ENCODE measurements at places on chromosomes 6 and 20. TPM values are rescaled to one million over a fixed set of nuclear protein-coding genes. Genes with fewer than 3 reads are reported as not detected.
A peak's percentile ranks its signal among the peaks of the same experiment; 100 is the strongest.

DNA sequence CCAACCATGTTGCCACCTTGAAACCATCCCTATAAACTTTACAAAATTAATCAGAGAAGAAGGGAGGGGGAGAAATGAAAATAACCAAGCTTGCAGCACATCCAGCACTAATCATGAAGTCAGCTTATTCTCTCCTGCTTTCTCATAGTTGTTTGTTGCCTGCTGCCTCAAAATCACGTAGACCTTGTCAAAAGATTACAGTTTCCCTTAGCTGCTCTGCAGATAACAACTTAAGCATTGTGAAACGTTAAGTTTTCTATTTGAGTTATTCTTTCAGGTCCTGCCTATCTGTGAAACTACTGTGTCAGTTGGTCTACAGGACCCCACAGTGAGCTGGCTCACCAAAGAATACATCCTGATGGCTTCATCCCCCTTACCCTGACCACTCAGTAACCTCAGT lies 32.9 kb downstream of the SLC17A4 start:
- no peak overlapping the region for H3K27ac ChIP-seq
- H3K4me1 ChIP-seq = no peaks in the 10 kb centered on the region
- H3K36me3 ChIP-seq = no peaks in the 10 kb centered on the region
- DNase-seq = no peak
- H3K4me3 ChIP-seq = no peak overlapping the region

GRCh38 chr6:93679836-93680235 lies 260.5 kb upstream of the EPHA7 start:
- H3K4me3 ChIP-seq = no peak overlapping the region
- H3K27ac ChIP-seq = no peak overlapping the region
- H3K27me3 ChIP-seq = no peaks in the 10 kb centered on the region
- no peaks in the 10 kb centered on the region for H3K36me3 ChIP-seq
- no peaks in the 10 kb centered on the region for H3K4me1 ChIP-seq
- no peak for DNase-seq

GRCh38 chr20:11792568-11792953 lies 125.1 kb upstream of the BTBD3 start:
- DNase-seq = no peak
- H3K27me3 ChIP-seq = no peaks in the 10 kb centered on the region
- no peaks in the 10 kb centered on the region for H3K36me3 ChIP-seq
- H3K4me3 ChIP-seq = no peak overlapping the region

DNA sequence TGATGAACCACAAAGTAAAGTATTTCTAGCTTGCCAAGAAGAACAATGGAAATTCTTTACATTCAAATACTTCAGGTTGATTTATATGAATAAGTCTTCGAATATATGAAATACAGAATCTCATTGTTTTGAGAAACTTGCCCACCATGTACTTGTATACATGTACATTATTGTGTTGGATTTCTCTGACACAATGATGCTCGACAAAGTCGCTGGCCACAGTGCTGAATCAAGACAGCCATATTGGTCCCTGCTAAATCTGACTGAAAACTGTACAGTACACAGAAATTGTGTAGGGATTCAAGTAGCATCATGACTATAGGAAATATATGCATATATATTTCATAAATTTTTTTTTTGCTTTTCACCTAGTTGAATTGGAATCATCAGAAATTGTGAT lies 13.1 kb upstream of the LIN28B start:
- no peaks in the 10 kb centered on the region for H3K36me3 ChIP-seq
- H3K4me1 ChIP-seq = no peaks in the 10 kb centered on the region
- H3K27ac ChIP-seq = no peak overlapping the region
- DNase-seq = no peak
- no peak overlapping the region for H3K4me3 ChIP-seq
- H3K27me3 ChIP-seq = no peaks in the 10 kb centered on the region

- peak; percentile 47 for DNase-seq
- H3K27ac ChIP-seq = peak overlapping the region; percentile 80
- peak overlapping the region; percentile 94 for H3K4me3 ChIP-seq
- H3K36me3 ChIP-seq = peaks cover 8% of the 10 kb centered on the region
Observed at GRCh38 chr6:113969888-113970804, 802 bp downstream of the HDAC2 start.

DNA sequence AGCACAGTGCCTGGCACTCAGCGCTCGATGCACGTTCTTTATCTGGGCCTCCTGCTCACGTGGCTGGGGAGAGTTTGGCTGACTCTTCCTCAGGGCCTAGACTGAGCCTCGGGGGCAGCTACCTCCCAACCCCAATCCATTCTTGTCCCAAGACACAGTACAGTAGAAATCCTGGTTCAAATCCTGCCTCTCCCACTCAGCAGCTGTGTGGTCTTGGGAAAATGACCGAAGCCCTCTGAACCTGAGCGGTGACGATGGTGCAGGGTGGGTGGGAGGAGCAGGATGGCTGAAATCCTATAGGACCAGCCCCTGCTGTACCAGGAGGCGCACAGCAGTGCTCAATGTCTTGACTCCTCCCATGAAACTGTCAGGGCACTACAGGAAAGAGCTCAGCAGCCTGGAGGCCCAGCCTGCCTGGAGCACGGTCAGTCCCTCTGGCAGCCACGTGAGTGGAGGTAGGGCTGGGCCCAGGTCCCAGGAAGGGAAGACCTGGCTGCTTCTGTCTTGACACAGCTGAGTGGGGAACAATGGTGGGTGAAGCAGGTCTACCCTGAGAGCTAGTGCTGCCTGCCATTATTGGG lies 31.5 kb downstream of the PDRG1 start:
- 0 out of 3 replicates have a peak overlapping the region, but pooled peaks have one; percentile 47 for H3K4me3 ChIP-seq
- no peak overlapping the region for H3K27ac ChIP-seq
- no peaks in the 10 kb centered on the region for H3K4me1 ChIP-seq
- H3K36me3 ChIP-seq = no peaks in the 10 kb centered on the region
- H3K27me3 ChIP-seq = no peaks in the 10 kb centered on the region

- H3K27ac ChIP-seq = no peak overlapping the region
- no peaks in the 10 kb centered on the region for H3K4me1 ChIP-seq
- no peak overlapping the region for H3K4me3 ChIP-seq
- peaks cover 2% of the 10 kb centered on the region for H3K36me3 ChIP-seq
- no peak for DNase-seq
Observed at GRCh38 chr20:25346349-25346748, 44.3 kb downstream of the ABHD12 start.

DNA sequence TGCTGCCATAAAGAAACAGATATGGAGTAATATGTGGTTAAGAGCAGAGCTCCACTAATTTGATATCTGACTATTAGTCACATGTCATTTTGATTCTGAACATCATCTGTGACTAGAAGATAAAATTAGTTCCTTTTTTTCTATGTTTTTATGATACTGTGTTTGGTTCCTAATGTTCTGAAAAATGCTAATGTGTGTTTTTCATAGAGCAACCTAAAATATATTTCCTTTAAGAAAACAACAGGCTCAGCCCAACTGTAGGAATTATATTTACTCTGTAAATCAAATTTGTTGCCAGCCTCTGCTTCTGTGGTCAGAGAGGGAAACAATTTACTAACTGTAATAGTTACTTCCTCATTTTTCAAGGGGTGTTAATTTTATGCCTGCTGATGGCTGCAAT lies 33.3 kb upstream of the TXLNB start:
- H3K4me3 ChIP-seq = no peak overlapping the region
- H3K36me3 ChIP-seq = peaks cover 4% of the 10 kb centered on the region
- no peaks in the 10 kb centered on the region for H3K27me3 ChIP-seq
- H3K4me1 ChIP-seq = peaks cover 3% of the 10 kb centered on the region
- no peak for DNase-seq

DNA sequence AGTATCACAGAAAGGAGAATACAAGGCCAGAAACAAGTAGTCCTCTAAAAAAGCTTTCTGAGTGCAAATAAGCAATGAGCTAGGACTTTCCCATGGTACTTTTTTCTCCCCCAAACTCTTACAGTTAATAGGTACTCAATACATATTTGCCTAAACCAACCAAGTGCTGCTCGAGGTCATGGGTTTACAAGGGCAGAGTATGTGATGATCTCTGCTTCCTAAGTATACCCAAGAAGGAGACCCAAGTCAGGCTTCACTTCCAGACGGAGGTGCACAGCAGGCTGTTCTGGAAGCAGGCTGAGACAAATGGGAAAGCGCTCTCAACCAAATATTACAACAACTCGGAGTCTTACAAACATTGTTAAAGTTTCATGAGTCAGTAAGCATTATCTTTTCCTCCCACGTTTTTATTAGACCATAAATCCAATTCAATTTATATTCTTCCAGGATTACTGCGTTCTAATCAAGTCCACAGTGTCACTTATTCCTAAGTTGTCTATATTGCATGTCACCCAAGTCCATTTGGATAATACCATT lies 8.1 kb downstream of the FYN start:
- H3K27me3 ChIP-seq = no peaks in the 10 kb centered on the region
- no peak overlapping the region for H3K4me3 ChIP-seq
- no peak for DNase-seq
- H3K27ac ChIP-seq = no peak overlapping the region
- H3K4me1 ChIP-seq = peaks cover 15% of the 10 kb centered on the region
- no peaks in the 10 kb centered on the region for H3K36me3 ChIP-seq

DNA sequence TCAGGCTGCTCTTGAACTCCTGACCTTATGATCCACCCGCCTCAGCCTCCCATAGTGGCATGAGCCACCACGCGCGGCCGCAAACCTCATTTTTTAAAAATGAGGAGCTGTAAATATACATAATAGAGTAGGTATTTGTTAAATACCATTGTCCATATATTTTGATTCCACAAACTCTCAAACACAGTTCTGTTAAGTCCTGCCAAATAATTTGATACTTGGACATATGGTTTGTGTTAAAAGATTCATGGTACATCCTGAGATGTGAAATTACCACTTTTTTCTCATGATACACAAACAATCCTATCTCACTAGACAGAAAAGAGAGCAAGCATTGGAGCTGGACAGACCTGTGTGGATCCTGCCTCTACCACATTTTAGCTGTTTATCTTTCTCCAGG lies 334.1 kb upstream of the KCNQ5 start:
- H3K36me3 ChIP-seq = no peaks in the 10 kb centered on the region
- no peak overlapping the region for H3K4me3 ChIP-seq

Gene FAM120B
- 16.7 TPM for total RNA-seq

Gene OR2B2
- not detected for total RNA-seq

Gene CBFA2T2
- total RNA-seq = 10.9 TPM

Gene HUS1B
- 0.96 TPM for total RNA-seq

Gene SIRPD
- total RNA-seq = not detected
